ENCODE measurements at places on chromosomes 3 and 15.

- no peak for DNase-seq
Observed at GRCh38 chr3:29344935-29345334, 64.1 kb downstream of the RBMS3 start.

DNA sequence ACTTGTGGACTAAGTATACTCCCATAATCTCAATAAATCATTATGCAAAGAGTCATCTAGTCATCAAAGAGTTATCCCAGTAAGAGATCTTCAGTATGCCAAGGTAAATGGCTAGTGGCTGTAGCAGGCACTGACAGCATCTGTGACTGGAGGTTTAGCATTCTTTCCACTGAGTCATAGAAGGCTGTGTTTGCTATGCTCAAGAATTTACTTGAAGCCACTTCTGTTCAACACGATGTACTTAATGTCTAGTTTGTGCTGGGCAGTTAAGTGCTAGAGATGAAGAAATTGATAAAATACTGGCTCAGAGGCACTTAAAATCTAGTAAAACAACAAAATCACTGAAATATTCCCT lies 13.0 kb downstream of the ZBED2 start:
- no peak for DNase-seq

- DNase-seq, result no peak
Observed at GRCh38 chr15:33894193-33894592, 74.1 kb upstream of the CHRM5 start.

DNA sequence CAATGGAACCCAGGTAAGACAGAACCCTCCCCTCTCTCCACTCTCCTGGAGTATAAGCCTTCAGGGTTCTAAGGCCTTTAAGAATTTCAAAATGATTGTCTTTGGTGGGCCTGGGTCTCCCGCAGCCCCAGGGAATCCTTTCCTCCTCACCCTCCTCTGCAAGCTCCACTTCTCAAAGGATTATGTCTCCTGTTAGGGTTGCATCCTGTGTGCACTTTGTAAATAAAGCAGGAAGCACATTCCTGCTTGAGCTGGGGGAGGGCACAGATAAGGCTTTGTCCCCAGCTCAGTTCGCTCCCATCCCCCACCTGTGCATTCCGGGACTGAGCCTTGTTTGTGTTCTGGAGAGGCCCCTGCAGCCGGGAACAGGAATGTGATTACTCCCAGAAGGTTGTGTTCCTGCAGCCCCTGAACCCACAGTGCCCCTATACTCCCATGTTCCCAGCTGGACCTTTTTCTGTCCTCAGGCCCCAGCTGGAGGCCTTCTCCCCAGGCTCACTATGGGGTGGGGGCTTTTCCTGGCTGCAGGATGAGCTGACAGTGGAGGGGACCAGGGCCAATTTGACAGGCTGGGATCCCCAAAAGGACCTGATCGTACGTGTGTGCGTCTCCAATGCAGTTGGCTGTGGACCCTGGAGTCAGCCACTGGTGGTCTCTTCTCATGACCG lies 9.5 kb downstream of the TYRO3 start:
- DNase-seq, result no peak

- no peak for DNase-seq
Observed at GRCh38 chr3:185397676-185398075, 34.7 kb downstream of the MAP3K13 start.

- no peak for DNase-seq
Observed at GRCh38 chr3:139105154-139105702, 60.5 kb upstream of the PRR23C start.

DNA sequence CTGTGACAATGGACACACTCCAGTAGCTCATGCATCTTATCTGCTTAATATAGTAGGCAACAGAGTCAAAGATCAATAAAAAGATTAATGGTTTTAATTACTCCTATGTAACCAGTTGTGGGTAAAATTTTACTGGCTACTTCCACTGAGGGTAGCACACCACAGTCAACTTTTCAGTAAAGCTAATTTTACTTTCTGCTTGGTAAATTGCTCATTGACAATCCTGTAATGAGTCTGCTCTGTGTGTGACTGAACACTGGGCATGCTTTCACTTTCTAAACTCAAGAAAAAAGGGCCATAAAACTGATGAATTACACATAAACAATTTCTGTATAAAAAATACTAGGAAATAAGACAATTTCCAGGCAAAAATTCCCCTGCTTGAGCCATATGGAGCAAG lies 838.3 kb downstream of the VGLL3 start:
- no peak for DNase-seq

DNA sequence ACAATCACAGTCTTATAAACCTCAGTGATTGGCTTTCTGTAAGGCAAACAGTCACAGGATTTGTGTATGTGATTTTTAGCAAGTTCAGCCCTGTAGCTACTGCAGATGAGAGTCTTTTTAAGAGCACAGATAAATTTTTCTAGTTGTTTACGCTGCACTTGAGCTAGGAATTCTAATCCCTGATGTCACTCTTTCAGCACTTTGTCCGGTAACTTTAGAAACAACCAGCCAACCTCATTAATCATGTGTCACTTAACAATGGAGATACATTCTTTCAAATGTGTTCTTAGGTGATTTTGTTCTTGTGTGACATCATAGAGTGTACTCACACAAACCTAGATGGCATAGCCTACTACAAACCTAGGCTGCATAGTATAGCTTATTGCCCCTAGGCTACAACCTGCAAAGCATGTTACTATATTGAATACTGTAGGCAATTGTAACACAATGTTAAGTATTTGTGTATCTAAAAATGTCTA lies 36.8 kb upstream of the GOLGA6L2 start:
- DNase-seq, result no peak

DNA sequence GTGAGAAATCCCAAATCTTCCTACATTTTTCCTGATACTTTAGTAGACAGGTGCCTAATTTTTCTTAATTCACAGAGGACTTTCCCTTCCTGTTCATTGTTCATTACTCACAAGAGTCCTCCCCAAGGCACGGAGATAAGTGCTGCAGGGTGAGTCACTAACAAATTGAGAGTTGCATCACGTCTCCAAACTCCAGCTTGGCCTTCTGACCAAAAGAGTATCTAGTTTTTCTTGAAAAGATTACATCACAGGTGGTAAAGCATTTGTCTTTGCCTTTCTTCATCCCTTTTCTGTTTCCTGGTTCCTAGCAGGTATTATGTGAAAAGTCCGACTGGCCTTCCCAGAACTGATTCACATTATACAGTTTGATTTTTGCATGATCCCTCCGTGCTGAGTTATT lies 24.9 kb upstream of the RASGRP1 start:
- DNase-seq, result no peak

GRCh38 chr3:190345027-190345821 lies 23.0 kb upstream of the CLDN1 start:
- no peak for DNase-seq

DNA sequence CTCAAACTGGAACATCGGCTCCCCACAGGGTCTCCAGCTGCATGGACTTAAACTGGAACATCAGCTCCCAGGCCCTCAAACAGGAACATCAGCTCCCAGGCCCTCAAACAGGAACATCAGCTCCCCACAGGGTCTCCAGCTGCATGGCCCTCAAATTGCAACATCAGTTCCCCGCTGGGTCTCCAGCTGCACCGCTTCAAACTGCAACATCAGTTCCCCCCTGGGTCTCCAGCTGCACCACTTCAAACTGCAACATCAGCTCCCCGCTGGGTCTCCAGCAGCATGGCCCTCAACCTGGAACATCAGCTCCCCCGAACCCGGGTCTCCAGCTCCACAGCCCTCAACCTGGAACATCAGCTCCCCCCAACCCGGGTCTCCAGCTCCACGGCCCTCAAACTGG lies 82.0 kb downstream of the TFRC start:
- DNase-seq, result no peak

- DNase-seq, result peak; percentile 61
Observed at GRCh38 chr15:36579792-36580431, 486 bp downstream of the CDIN1 start.

- no peak for DNase-seq
Observed at GRCh38 chr3:39052583-39052982, 767 bp downstream of the WDR48 start.

- no peak for DNase-seq
Observed at GRCh38 chr15:90571063-90571541, 41.4 kb downstream of the CRTC3 start.

DNA sequence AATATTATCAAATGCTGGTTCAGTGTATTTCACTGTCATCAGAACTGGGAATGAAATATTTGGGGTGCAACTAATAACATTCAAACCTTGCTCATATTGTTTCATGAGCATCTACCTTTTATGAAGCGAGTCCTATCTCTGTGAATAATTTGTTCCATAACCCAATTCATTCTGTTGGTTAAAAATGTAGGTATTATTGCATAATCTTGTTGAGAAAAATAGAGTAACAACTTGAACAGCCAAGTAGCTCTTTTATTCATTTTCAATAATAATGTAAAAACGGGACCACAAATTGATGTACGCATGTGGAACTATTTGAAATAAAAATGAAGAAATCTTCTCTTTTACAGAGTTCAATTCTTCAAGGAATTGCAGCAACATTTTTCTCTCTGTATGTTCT lies 30.1 kb upstream of the TBC1D5 start:
- no peak for DNase-seq

- no peak for DNase-seq
Observed at GRCh38 chr3:134406331-134407238, 32.3 kb upstream of the AMOTL2 start.

DNA sequence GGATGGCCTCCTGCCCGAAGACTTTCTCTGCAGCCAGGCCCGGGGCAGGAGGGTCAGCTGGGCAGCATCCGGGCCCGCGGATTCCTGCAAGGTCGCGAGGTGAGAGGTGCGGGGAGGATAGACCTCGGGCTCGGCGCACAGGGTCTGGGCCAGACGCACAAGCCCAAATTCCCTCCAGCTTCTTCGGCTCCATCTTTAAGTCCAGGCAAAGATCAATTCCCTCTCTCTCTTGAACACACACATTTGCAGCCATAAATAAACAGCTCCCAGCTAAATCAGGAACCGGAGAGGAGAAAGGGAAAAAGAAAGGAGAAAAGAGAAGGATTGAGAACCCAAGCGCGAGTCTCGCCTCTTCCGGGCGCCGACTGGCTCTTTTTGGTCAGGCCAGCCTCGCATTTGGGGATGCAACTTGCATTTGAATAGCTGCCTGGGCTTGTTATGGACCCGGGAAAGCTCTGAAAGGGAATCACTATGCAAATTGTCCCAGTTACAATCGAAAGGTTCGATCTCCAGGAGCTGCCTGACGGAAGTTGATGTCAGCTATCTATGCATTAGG lies 14.5 kb upstream of the ONECUT1 start:
- no peak for DNase-seq

DNA sequence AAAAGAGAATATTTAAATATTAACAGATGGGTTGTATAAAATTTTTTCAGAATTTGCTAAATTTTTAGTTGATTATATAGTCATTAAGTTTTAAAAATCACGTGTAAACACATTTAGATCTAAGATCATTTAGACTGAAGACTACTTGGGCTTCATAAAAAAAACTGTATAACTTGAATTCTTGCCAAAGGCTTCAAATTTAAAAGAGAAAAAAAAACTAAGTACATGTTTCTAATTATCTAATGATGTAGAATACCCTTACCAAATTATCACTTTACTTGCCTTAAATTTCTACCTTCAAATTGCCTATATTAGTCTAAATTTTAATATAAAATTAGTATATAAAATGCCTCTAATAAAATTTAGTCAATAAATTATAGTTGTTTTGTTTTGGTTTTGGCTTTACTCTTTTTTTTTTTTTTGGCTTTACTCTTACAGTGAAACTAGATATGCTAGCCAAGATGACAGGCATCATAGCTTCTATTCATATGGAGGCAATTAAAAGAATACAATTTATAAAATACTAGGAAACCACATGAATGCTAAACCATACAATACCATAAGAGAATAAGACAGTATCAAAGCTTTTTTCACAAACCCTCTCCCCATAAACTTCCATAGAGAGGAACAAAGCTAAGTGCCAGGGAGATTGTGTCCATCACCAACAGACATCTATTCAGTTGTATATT lies 183.1 kb upstream of the KCNMB2 start:
- no peak for DNase-seq

DNA sequence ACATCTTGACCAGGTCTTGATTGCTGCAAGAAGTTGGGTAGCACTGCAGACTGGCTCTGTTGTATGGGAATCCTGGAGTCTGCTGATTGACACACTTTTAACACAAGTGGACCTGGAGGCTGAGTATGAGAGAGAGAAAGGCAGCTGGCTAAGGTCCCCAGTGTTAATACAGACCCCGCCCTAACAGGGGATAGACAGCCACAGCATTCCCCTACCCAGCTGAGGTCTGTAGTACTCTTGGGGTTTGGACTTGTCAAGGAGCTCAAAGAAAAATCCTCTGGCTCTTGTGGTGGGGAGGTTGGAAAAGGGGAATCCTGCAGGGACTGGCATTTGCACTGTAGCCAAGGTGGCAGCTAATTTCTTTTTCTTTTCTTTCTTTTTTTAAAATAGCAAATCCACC lies 192.7 kb downstream of the ZNF621 start:
- no peak for DNase-seq

DNA sequence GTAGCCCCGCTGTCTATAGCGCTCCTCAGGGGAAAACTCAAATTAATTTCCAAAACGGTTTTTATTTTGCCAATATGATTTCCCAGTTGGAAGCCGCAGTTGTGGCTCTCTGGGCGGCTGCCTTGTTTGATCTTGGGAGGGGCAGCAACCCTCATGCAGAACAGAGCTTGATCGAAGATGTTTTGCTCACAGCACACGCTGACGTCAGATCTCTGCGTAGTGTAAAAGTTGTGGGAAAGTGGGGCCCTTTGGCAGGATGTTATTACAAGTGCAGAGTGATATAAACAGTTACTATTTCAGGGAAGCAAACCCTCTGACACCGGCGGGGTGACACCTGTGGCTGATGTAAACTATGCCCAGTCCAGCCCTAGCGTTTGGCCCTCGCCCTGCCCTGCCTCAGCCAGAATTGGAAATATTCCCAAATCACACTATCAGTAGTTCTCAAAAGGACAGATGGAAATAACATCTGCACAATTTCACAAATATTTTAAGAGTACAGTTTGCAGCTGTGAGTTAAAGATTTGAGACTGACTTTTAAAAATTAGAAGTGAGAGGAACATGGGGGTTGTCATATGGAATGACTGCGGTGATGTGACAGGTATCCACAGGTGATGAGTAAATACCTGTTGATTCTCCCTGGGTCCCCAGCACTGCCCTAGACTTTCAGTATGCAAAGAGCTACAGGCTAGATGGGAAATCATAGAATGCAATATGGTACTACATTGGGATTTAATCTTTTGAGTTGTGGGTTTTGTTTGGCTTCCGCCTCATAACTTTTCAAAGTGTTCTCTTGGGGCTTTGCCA lies 1.7 kb downstream of the SYNM start:
- DNase-seq, result peak; percentile 33

DNA sequence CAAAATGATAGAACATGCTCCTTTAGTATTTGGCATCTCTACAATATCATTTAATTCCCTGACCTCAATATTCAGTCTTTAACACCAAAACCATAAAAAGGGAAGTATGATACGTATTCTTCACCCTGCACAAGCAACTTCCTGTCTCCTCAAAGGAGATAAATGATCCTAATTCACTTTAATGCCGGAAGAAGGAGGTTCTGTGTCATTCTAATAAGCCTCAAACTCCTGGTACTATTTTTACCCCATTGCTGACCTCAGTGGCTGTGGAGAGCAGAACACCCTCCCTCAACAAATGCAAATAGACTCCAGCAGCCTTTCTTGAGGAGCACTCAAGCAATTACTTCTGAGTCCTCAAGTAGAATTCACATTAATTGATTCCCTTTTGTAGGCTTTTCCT lies 173.3 kb downstream of the TMEM108 start:
- DNase-seq, result no peak

- DNase-seq, result peak; percentile 7
Observed at GRCh38 chr3:11379238-11379823, 107.1 kb downstream of the ATG7 start.

- no peak for DNase-seq
Observed at GRCh38 chr3:99332718-99333117, 305.7 kb upstream of the COL8A1 start.
